ENCODE measurements at places on chromosomes 5 and 9.

DNA sequence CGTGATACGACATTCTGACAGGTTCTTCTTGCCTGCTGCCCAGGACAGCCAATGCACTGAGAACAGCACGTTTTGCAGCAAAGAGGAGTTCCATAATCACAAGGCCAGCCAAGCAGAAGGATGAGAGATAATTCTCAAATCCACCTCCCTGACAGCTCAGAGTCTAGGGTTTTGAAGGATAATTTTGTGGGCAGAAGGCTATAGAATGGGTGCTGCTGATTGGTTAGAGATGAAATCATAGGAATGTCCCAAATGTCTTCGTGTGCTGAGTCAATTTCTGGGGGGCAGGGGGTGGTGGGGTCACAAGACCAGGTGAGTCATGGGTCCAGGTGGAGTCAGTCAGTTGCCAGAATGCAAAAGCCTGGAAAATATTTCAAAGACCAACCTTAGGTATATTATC lies 175.5 kb upstream of the SLC30A5 start:
- DNase-seq, result no peak

DNA sequence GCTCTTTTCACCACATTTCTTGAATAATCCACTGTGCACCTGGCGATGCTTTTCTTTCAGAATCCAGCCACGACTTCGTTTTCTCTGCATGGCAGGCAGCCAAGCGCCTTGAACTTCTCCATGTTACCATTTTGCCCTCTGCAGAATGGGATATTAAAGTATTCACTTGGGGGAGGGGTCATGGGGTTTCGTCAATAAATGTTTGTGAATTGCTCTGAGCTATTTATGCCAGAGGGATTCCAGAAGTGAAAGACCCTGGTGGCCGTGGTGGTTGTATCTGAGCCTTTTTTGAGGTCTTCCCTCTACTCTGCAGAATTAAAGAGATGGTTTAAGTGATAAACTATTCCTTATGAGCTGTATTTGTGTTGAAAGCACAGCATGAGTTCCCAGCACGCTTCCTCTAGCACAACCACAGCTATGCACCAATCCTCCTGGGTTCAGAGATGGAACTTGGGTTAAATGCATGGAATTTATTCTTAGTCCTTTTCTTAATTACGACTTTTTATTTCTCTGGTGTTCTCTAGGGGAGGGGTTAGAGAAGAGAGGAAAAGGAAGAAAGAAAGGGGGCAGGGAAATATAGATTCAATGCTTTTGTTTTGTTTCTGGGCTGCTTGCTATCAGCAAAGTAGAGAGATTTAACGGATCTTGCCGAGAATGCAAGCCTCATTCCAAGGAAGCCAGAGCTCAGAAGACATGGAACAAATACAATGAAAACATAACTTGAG lies 478.2 kb upstream of the TNC start:
- no peak for DNase-seq

GRCh38 chr5:154345255-154345952 lies 100.4 kb upstream of the SAP30L start:
- no peak for DNase-seq

DNA sequence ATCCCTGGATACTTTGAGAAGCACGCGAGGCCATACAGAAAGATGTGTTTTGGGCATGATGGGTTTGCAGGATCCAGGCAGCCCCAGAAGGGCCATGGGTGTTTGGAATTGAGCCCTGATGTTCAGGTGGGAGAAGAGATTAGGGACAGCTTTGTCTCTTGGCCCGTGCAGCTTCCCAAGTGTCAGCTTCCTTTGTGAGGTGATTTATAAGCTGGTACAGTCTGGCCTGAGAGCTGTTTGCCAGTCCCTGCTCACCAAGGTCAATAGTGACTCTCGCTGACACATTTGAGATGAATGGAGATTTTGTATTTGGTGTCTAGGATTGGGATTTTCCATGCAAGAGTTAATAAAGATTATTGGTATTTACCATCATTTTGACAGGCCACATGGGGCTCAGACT lies 165.9 kb downstream of the ICE1 start:
- DNase-seq, result no peak
